Stimulated activated CD8-positive, alpha-beta memory T cell treated with anti-CD3 and anti-CD28 coated beads, Interleukin-2, amount 100 ng/mL, for 1 hour (primary cell): ENCODE measurements at places on chromosomes 4 and X.

GRCh38 chr4:25043548-25043947 lies 12.8 kb upstream of the LGI2 start:
- DNase-seq, result no peak

DNA sequence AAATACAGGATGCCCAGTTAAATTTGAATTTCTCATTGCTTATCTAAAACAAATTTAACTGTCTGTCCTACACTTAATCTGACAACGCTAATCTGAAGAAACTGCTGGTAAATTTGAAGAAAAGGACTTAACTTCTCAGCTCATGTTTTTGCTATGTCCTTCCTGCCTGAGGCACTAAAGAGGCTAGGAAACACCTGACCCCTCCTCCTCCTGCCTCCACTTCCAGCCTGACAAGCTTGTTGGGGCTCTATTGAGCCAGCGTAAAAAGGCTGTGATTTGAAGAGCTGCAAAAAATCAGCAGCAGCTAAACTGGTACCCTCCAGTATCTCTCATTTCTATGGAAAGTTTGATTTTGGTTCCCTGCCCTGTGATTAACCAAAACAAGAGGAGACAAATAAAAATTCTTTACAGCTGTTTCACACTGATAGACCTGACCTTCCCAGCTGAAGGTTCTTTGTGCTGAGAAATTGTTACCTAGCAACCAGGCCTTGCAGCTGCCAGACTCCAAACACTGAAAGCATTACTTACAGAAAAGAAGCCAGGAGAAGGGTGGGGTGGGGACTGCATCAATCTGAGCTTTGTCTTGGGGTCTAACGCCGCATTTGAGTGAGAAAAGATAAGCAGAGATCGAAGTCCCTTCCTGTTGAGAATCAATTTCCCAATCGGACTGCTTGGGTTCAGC lies 35.0 kb downstream of the DCX start:
- no peak for DNase-seq

- no peak for DNase-seq
Measured at GRCh38 chrX:124289443-124289842, 43.0 kb upstream of the TEX13D start.

GRCh38 chr4:170339522-170339921 lies 249.8 kb upstream of the AADAT start:
- no peak for DNase-seq
